Hematopoietic multipotent progenitor cell treated with erythropoietin and hydrocortisone succinate and interleukin-3 and kit ligand, for 8 days (in vitro differentiated cells): ENCODE measurements at places on chromosomes 5 and 9.

GRCh38 chr9:38134611-38135237, 65.7 kb upstream of the SHB start:
- DNase-seq, result no peak

GRCh38 chr9:110156902-110157301, 51.1 kb downstream of the C9orf152 start:
- DNase-seq, result peak; percentile 90

GRCh38 chr5:147162740-147163139, 72.1 kb upstream of the STK32A start:
- no peak for DNase-seq

DNA sequence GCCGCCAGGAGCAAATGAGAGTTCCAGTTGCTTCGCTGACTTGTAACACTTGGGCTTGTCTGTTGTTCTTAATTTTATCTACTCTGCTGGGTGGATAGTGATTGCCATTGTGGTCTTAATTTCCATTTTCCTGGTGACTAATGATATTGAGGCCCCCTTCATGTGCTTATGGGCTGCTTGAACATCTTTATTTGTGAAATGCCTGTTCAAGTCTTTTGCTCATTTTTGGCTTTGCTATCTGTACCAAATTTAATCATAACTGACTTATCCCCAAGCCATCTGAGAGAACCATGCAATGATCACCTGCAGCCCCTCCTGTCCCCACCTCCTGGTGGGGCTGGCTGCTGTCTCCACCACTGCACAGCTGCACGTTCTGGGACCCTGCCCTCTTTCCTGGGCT, 20.5 kb downstream of the STC2 start:
- DNase-seq, result no peak

GRCh38 chr9:93209097-93209496, 25.2 kb downstream of the WNK2 start:
- no peak for DNase-seq

DNA sequence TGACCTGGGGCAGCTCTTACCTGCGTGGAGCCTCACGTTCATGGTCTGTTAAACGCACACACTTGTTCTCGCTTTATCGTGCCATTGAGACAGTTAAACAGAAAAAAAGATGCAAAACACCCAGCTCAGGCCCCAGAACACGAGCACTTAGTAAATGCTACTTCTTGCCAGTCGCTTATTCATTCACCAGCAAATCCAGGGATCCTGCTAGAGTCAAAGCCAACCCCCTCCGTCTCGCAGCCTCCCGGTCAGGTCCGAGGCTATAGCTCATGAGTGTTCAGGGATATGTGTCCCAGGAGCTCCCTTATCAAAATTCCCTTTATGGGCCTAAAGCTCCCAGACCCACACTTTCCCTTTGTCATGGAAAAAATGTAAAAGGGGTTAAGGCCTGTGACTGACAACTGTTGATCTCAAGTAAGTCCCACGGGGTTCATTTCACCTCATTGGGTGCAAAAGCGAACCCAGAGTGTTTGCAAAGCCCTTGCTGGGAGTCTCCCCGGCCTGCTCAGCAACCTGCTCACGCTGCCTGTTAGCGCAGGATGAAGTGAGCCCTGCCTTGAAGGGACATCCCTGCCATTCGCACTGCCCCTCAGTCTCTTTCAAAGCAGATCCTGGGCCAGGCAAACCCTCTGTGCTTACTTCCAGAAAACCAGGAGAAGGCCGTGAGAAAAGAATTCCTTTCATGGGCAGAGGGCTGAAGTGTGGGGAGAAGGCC, 40.7 kb downstream of the HRH2 start:
- no peak for DNase-seq

GRCh38 chr5:3365501-3366215, 230.0 kb upstream of the IRX1 start:
- no peak for DNase-seq

- DNase-seq, result peak; percentile 34
These were observed 288.7 kb downstream of the FBXL17 start for GRCh38 chr5:108093186-108093585.

GRCh38 chr5:43772764-43773477, 169.9 kb downstream of the NNT start:
- peak; percentile 87 for DNase-seq

DNA sequence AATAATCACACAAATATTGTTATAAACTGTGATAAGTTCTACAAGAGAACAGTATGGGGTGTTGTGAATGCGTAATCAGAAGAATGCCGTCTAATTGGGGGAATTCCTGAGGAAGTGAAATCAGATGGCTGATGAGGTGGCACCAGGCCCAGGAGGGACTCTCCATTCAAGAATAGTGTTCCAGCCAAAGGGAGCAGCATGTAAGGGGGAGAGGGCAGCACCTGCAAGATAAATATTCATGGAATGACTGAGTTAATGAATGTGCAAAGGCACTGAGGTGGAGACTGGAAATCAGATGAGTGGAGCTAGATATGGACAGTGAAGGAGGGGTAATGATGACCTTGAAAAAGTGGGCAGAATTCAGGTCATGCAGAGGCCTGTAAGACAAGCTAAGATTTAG, 250.6 kb downstream of the ARRDC3 start:
- DNase-seq, result no peak

DNA sequence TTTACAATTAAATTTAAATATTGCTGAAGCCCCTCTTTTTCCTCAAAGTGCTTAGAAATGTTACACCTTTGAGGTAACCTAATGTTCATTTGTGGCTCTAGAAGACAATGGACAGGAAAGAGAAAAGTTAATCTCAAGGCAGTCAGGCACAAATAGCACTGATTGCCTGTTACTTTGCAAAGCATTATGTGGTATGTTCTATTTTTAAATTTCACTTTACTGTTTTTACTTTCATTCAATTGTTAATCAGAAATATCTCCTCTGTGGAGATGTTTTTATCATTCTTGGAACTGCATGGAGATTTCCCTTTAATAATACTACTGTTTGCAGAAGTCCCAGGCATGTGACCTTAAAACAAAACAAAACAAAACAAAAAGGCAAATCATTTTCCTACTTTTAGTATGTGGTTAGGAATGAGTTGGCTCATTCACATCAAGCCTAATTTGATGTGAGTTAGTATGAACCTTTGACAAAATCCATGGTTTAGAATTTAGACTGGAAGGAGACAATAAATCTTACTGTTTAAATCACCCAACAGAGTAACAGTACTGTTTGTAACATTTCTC, 67.5 kb downstream of the CWC27 start:
- DNase-seq, result no peak

- DNase-seq, result no peak
These were observed 676.1 kb upstream of the C9orf72 start for GRCh38 chr9:28249424-28249823.

DNA sequence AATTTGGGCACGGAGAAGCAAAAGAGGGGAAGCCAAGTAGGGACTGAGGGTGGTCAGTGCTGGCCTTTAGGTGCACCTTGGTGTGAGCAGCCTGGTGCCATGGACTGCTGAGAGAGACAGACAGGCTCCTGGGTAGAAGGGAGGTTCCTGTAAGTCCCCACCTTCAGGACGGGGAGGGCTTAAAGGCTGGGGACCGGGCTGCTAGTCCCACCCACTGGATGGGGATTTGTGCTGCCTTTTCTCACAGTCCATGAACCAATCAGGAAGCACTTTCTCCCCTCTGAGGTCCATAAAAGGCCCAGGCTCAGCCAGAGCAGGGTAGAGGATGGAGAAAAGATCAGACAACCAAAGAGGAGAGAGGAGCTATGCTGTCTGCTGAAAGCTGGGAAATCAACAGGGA, 15.2 kb downstream of the CDC25C start:
- no peak for DNase-seq

- DNase-seq, result peak; percentile 5
These were observed 6.1 kb upstream of the TMEM252 start for GRCh38 chr9:68546596-68547390.

DNA sequence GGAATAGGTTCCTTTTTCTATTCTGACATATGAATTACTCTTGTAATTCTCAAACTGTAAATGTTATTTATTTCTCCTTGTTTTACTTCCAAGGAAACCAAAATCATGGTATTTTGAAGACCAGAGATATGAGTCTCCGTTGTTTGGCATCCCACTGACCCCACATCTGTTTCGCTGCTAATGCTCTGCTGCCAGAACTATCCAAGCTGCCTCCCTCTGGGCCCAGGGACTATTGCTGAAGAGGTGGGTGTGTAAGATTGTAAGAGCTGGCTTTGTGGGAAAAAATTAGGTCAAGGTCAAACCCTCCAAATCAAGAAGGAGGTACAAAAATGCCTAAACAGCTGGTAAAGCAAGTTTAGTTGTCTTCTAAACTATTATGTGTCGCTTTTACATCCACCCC, 129.4 kb upstream of the MYO10 start:
- no peak for DNase-seq

DNA sequence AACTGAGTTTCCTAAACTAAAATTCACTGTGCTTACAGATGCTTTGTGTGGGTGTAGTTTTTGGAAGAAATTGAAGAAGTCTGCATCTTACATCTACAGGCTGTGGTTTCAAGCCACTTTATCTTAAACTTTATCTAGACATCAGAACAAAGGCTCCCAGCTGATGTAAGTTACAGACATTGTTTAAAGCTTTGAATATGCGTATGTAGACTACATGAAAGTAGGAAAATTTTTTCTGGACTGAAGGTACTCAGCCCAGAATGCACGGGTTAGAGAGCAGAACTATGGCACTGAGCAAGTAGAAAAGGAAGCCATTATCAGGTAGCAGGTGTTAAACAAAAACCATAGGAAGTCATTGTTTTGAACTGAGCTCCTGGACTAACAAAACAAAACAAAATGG, 185.4 kb downstream of the TTC39B start:
- no peak for DNase-seq

DNA sequence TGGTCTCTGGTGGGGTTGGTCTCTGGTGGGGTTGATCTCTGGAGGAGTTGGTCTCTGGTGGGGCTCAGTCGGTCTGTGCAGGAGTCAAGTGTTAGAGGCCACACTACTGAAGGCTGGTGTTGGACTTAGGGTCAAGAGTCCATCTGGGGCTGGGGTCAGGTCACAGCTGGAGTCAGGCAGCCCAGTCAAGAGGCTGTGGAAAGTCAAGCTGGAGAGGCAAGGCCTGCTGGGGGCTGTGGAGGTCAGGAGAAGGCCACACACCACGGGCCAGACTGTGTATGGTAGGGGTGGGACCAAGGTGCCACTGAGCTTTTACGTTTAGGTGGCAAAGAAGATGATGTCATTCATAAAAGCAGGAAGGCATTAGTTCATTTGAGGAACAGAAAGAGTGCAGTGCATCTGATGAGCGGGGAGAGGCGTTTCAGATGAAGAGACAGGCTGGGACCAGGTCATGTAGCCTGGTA, 16.7 kb upstream of the CD74 start:
- no peak for DNase-seq

DNA sequence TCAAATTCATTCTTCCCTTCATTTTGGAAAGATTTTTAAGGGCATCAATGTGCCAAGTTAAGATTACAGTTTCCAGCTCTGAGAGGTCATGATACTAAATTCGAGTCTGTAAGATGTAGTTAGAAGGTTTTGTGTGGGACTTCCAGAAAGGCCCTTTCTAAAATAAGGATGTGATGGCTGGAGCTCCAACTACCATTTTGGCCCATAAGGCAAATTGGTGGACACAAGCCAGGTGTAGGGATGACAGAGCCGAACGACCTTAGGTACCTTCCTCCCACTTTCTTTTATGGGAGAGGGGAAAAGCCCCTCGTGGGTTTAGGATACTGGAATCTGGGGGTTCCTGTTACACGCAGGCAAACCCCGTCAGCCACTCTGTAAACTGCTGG, 54.3 kb upstream of the PTPDC1 start:
- peak; percentile 4 for DNase-seq

DNA sequence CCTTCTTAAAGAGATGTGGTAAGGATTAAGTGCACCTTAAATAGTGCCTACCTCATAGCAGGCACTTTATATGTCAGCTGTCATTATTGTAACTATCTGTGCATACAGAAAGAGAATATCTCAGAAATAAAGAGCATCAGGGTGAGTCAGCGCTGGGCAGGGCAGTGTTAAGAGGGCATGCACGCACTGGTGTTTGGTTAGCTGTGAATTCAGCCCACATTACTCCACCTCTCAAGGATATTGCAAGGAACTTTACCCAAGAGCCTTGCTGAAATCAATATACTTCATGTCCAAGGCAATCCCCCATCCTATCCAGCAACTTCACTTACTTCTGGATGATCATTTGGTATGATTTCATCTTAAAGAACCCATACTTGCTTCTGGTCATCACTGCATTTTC, 300.9 kb downstream of the NTRK2 start:
- DNase-seq, result no peak

- no peak for DNase-seq
These were observed 173.5 kb downstream of the PDE4D start for GRCh38 chr5:59720063-59720462.

GRCh38 chr5:117160391-117160790, 585.8 kb upstream of the SEMA6A start:
- DNase-seq, result no peak

GRCh38 chr5:76473661-76474060, 70.6 kb downstream of the IQGAP2 start:
- no peak for DNase-seq

DNA sequence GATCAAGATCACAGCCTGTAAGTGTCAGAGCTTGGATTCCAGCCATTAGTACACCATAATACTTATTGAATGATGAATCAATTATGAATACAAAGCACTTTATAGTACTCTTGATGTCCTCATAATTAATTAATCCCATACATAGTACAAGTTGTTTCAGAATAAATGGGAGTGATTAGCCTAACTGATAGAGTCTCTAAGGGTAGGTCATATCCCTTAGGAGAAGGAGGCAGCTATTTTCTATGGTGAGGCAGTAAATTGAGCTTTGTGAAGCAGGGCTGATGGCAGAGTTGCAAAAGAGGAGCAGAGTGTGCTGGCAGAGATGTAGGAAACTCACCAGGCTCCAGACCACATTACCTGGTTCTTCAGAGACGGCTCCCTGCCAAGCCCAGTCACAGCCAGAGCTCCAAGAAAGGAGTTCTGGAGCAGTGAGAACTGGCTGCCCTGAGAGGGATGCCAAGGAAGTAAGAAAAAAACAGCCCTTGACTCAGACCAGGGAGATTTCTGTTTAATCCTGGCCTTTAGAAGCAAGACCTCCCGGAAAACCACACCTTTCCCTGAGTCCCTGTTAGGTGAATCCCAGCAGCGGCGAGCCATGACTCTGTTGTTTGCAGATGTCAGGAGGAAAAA, 112.9 kb downstream of the SH3TC2 start:
- DNase-seq, result no peak

- DNase-seq, result no peak
These were observed 2.9 kb upstream of the RBM22 start for GRCh38 chr5:150703762-150704161.

DNA sequence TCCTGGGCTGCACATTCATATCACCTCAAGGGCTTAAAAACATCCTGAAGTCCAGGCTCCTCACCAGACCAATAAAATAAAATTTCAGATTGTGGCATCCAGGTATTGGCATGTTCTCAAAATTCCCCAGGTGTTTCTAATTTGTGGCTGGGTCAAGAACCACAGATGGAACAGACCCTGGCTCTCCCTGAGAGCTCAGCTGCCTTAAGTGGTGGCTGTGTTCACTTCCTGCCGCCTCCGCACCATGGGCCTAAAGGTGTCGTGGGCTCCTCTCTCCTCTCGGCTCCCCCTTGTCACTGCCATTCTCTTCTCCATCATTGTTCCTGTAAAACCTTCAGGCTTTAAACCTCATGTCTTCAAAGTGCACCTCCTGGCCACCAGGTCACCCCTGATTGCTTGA, 17.8 kb upstream of the CCNJL start:
- no peak for DNase-seq

- DNase-seq, result no peak
These were observed 20.7 kb upstream of the C5orf47 start for GRCh38 chr5:173968154-173968797.
